SJSA1 (cell line): ENCODE measurements at places on chromosomes 16 and 17. TPM values are rescaled to one million over a fixed set of nuclear protein-coding genes. Genes with fewer than 3 reads are reported as not detected.

CCDC200 gene
- total RNA-seq, result not detected in 2 replicates

RBFOX1 gene
- not detected in 2 replicates for total RNA-seq

- no peak for DNase-seq
Observed at GRCh38 chr17:14196377-14196997, 40.2 kb downstream of the CDRT15 start.

DNA sequence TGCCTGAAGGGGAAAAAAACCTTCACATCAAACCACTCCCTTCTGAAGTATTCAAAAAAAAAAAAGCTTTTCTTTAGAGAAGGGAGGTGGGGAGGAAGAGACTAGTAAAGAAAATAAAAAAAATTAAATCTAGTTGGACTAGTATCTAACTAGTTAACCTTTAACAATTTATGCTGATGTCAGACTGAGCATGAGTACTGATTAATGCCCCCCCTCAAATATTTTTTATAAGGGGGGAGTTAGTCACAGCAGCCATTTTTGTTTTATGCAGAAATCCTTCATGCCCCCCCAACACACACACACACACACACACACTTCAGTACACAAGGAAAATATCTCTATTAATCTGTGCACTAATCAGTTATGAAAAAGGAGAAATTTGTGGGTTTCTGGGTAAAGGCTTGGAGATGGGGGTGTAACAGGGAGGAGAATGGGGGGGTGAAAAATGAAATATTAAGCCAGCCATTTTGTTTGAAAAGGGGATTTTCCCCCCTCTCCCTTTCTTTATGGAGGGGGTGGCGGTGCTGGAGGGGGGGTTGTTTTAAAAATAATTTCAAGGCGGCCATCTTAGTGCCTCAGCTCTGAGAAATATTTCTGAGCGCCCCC, 4.7 kb upstream of the CHD3 start:
- DNase-seq, result peak; percentile 37

DNA sequence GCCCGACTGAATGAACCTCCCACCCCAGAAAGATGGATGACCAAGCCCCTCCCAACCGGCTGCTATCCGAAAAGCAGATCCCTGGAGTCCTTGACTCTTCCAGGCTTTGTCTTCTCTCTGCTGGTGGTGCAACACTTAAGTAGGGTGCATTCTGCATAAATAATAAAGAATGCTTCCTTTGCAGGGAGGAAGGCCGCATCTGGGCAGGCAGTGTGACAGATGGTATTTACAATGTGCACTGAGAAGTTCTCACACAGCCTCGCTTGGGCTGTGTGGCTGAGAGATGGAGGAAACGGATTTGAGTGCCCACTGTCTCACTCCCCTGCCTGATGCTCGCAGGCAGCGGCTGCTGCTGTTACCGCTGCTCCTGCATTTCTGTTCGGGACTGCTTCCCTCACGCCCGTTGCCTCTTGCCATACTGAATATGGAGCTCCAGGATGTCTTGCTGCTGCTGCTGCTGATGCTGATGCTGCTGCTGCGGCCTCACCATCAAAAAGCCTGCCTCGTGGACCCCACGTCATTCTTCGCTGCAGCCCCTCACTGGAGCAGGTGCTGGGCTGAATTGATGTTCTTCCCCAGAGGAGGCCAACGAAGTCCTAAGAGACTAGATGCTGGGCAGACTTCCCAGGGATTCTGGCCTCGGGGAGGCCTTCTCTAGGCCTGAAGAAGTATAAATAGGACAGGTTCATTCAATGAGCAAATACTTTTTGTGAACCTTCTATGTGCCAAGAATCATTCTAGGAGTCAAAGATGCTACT, 7.1 kb upstream of the RHBDL3 start:
- no peak for DNase-seq
